ENCODE measurements at places on chromosomes 12 and 14. TPM values are rescaled to one million over a fixed set of nuclear protein-coding genes. Genes with fewer than 3 reads are reported as not detected.
A peak's percentile ranks its signal among the peaks of the same experiment; 100 is the strongest.

DNA sequence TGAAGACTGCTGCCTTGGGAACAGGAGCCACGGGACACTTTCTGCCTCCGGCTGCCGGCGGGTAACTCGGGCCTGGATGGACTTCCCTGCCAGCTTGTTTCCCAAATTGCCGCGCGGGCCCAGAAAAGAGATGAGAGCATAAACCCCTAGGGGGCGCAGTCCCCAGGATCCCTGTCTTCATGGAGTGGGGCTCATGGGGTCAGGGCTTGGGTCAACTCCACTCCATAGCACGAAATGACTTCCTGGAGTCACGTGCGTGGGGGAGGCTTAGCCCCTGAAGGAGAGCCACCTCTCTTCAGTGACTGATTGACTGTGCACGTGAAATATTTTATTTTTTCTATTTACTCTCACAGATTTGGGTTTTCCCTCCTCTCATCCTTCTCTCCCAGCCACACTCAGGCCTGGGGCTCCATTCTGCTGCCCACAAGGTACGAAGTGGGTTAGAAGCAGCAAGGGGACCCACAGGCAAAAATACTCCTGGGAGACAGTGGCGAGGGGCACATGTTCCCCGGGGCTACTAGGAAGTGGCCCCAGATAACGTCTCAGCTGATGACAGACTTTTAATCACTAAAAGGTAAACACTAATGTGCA is 10.0 kb downstream of the PGF start:
- H3K27me3 ChIP-seq: no peaks in the 10 kb centered on the region
- H3K36me3 ChIP-seq: no peaks in the 10 kb centered on the region
- peak; percentile 48 for DNase-seq
- no peak overlapping the region for H3K4me3 ChIP-seq
- H3K4me1 ChIP-seq: peaks cover 25% of the 10 kb centered on the region

- no peaks in the 10 kb centered on the region for H3K27me3 ChIP-seq
- H3K36me3 ChIP-seq: peaks cover 1% of the 10 kb centered on the region
- H3K4me1 ChIP-seq: peaks cover 25% of the 10 kb centered on the region
- H3K4me3 ChIP-seq: no peak overlapping the region
- no peak overlapping the region for H3K27ac ChIP-seq
These were observed 132.4 kb downstream of the ZFP36L1 start for GRCh38 chr14:68660495-68660894.

Gene RFX4
- total RNA-seq: not detected

- H3K36me3 ChIP-seq: no peaks in the 10 kb centered on the region
- peak overlapping the region; percentile 37 for H3K27ac ChIP-seq
- H3K4me1 ChIP-seq: peaks cover 13% of the 10 kb centered on the region
These were observed 25.2 kb upstream of the KRT78 start for GRCh38 chr12:52873832-52874572.

Gene HCAR2
- total RNA-seq: not detected

GRCh38 chr12:41932470-41932991 is 212.1 kb downstream of the GXYLT1 start:
- H3K27ac ChIP-seq: no peak overlapping the region
- peaks cover 39% of the 10 kb centered on the region for H3K27me3 ChIP-seq

Gene KLRC1
- total RNA-seq: 17.8 TPM

GRCh38 chr14:87960013-87960787 is 32.8 kb downstream of the GALC start:
- peaks cover 21% of the 10 kb centered on the region for H3K4me1 ChIP-seq
- H3K4me3 ChIP-seq: no peak overlapping the region
- peaks cover 71% of the 10 kb centered on the region for H3K36me3 ChIP-seq
- peak overlapping the region; percentile 61 for H3K27ac ChIP-seq

DNA sequence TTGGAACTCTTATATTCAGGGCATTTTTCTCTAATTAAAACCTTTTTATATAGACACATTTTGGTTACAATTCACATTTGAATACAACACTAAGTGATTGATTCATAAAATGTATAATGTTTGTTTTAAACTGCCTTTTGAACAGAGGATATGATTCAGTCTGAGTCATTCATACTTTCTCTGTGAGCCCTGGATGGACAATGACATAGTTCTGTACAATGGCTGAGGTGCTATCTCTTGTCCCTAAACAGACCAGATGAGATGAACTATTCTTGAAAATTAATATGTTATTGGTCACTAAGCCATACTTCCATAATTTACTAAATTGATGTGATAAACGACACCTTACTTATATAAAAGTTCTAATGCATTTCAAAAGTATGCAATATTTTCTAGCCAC is 199.7 kb upstream of the ATXN7L3B start:
- H3K27ac ChIP-seq: no peak overlapping the region
- H3K4me1 ChIP-seq: no peaks in the 10 kb centered on the region
- no peak overlapping the region for H3K4me3 ChIP-seq

DNA sequence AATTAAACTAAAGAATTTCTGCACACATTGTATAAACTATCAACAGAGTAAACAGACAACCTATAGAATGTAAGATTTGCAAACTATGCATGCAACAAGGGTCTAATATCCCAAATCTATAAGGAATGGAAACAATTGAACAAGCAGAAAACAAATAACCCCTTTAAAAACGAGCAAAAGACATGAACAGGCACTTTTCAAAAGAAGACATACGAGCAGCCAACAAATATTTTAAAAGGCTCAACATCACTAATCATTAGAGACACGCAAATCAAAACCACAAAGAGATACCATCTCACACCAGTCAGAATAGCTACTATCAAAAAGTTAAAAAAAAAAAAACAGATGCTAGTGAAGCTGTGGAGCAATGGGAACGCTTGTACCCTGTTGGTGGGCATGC is 4.7 kb downstream of the TAS2R13 start:
- H3K4me3 ChIP-seq: no peak overlapping the region
- no peaks in the 10 kb centered on the region for H3K4me1 ChIP-seq
- DNase-seq: no peak
- H3K27me3 ChIP-seq: no peaks in the 10 kb centered on the region
- H3K36me3 ChIP-seq: peaks cover 18% of the 10 kb centered on the region

Gene PZP
- not detected for total RNA-seq

Gene PRH1
- 13.5 TPM for total RNA-seq

GRCh38 chr12:44127966-44128710 is 292.3 kb downstream of the TMEM117 start:
- no peak overlapping the region for H3K4me3 ChIP-seq
- no peak overlapping the region for H3K27ac ChIP-seq
- H3K27me3 ChIP-seq: no peaks in the 10 kb centered on the region
- no peaks in the 10 kb centered on the region for H3K4me1 ChIP-seq
- H3K36me3 ChIP-seq: no peaks in the 10 kb centered on the region

GRCh38 chr12:46237371-46238045 is 31.3 kb downstream of the SLC38A1 start:
- H3K4me3 ChIP-seq: no peak overlapping the region
- H3K4me1 ChIP-seq: peaks cover 47% of the 10 kb centered on the region
- DNase-seq: no peak
- no peaks in the 10 kb centered on the region for H3K27me3 ChIP-seq
- H3K27ac ChIP-seq: no peak overlapping the region
- H3K36me3 ChIP-seq: peaks cover 84% of the 10 kb centered on the region

DNA sequence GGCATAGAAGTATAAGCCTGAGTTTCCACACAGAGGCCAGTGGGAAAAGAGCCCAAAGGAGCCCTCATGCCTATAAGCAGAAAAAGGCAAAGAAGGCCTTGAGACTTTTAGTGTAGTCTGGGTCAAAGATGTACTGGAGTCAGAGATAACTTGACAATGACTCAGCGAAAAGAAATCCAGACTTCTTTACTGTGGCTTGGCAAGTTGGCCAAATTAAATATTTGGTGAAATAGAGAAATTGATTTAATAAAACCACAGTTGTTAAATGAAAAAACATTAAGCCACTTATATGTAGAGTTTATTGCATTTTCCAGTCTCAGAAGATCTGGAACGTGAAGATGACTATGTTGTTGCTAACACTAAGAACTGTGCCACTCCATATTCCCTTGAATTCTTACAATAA is 105.1 kb downstream of the TMTC3 start:
- H3K4me3 ChIP-seq: no peak overlapping the region
- H3K27ac ChIP-seq: no peak overlapping the region
- H3K36me3 ChIP-seq: no peaks in the 10 kb centered on the region
- no peak for DNase-seq

Gene TBC1D30
- total RNA-seq: 0.26 TPM

DNA sequence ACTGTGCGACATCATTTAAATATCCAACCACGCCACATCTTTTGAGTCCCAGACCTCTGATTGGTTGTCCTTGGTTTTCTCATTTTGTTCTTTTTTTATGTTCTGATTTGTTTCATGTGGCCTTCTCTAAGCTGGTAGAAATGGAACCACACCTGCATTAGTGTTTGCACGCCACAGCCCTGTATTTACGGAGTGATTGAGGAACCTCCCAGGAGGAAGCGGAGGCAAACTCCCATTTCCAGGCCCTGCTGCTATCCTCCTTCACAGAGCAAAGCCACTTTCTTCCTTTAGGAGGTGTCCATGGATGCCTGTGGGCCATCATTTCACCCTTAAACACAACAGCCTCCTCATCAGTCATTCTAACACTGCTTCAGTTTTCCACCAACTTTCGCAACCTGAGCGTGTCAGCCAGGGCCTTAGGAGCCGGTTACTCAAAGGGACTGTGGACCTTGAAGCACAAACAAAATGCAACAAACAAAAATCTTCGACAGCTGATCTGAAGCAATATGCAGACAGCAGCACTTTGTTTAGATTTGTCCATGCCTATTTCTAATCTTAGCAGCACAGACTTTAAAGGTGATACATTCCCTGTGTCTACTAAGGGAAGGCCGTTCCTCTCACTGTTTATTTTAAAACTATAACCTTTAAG is 1258.1 kb upstream of the TMEM132C start:
- no peaks in the 10 kb centered on the region for H3K36me3 ChIP-seq
- no peak for DNase-seq
- H3K4me3 ChIP-seq: no peak overlapping the region
- no peaks in the 10 kb centered on the region for H3K27me3 ChIP-seq
- H3K27ac ChIP-seq: no peak overlapping the region

DNA sequence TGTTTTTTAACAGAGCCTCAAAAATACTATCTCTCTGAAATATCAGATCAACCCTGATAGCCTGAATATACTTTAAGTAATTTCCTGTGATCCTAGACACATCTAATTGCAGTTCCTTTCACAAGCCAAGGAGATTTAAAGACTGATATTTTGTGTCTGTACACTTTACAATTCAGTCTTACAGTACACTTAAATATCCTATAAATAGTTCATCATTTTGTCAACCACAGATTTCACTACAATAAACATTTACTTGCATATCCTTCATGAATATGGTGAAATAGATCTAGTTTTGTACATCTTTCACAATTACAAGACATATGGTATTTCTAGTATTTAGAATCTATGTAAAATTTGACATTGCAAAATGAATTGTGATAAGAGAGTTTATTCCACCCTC is 161.0 kb downstream of the PAX9 start:
- no peak for DNase-seq
- no peaks in the 10 kb centered on the region for H3K4me1 ChIP-seq
- no peak overlapping the region for H3K4me3 ChIP-seq
- no peaks in the 10 kb centered on the region for H3K36me3 ChIP-seq

GRCh38 chr14:96267336-96267735 is 11.3 kb downstream of the BDKRB1 start:
- H3K4me3 ChIP-seq: no peak overlapping the region
- no peaks in the 10 kb centered on the region for H3K36me3 ChIP-seq
- no peak overlapping the region for H3K27ac ChIP-seq
- DNase-seq: no peak

Gene SERPINA4
- total RNA-seq: not detected

Gene NTN4
- total RNA-seq: not detected

Gene LRP1-AS
- total RNA-seq: not detected

DNA sequence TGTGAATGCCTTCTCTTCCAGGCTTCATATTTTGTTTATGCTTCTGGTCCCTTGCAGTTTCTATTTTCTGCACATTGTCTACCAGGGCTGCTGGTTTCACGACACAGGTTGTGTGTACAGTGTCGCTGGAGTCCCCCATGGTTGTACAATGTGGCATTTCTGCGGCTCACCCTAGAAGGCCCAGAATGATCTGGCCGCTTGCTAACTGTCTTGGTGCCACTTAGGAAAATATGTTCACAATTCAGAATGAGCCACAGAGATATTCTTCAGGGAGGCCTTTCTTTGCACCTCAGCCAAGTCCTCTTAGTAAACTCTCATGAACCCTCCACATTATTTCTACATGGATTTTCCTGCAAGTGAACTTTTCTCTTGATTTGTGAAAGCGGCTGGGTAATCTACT is 195.4 kb downstream of the SUDS3 start:
- no peak overlapping the region for H3K4me3 ChIP-seq
- no peaks in the 10 kb centered on the region for H3K27me3 ChIP-seq

DNA sequence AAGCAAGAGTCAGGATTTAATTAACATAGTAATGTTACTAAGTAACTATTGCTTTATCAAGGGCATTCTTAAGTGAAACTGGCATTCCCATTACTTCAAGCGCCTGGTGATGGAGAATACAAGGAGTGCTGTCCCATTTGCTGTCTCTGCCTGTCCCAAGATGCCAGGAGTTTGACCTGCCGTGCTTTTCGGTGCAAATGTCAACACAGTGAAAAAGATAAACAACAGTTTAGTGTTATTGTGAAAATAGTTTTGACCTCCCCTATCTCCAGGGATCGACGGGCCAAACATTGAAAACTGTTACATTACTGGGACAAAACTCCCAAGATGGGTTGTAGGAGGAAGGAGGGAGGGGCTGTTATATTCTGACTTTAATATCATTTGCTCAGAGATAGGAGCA is 74.8 kb downstream of the TTC9 start:
- H3K27ac ChIP-seq: no peak overlapping the region
- peaks cover 15% of the 10 kb centered on the region for H3K27me3 ChIP-seq
- no peak overlapping the region for H3K4me3 ChIP-seq
- DNase-seq: no peak
- H3K4me1 ChIP-seq: peaks cover 7% of the 10 kb centered on the region

- no peaks in the 10 kb centered on the region for H3K27me3 ChIP-seq
- H3K36me3 ChIP-seq: peaks cover 52% of the 10 kb centered on the region
- no peak overlapping the region for H3K27ac ChIP-seq
- no peak for DNase-seq
- no peak overlapping the region for H3K4me3 ChIP-seq
These were observed 55.2 kb upstream of the CDKL1 start for GRCh38 chr14:50451854-50452253.

GRCh38 chr12:94792693-94793092 is 142.3 kb upstream of the TMCC3 start:
- no peaks in the 10 kb centered on the region for H3K4me1 ChIP-seq
- no peaks in the 10 kb centered on the region for H3K36me3 ChIP-seq
- DNase-seq: no peak
- no peak overlapping the region for H3K4me3 ChIP-seq
- peaks cover 9% of the 10 kb centered on the region for H3K27me3 ChIP-seq

Gene MGP
- not detected for total RNA-seq

DNA sequence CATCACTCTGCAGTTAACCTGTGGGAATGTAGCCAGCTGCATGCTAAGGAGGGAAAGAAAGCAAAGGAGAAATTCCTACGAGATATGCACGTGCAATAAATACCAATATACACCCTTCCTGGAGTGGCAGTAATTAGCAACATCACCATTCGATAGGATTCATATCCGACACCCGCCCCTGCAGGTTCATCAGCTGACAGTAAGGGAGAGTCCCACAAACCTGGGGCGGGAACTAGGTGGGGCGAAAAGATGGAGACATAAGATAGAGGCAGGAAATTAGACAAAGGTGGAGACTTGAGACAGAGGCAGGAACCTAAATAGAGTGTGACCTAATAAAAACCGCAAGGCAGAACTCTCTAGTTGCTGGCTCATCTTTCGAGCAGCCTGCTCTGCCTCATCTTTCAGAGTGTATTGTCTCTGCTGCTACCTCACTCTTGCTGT is 51.6 kb downstream of the PLEKHG3 start:
- peak overlapping the region; percentile 54 for H3K27ac ChIP-seq
- no peak overlapping the region for H3K4me3 ChIP-seq
- H3K4me1 ChIP-seq: peaks cover 31% of the 10 kb centered on the region
- H3K36me3 ChIP-seq: no peaks in the 10 kb centered on the region

Gene TAS2R10
- total RNA-seq: not detected

Gene SCN8A
- total RNA-seq: 2.3 TPM

Data from activated CD8-positive, alpha-beta memory T cell treated with anti-CD3 and anti-CD28 coated beads, Interleukin-2, amount 10 ng/mL, durations not matched to agents 7 days and 5 days (primary cell).